ENCODE measurements at places on chromosomes 12 and 14. TPM values are rescaled to one million over a fixed set of nuclear protein-coding genes. Genes with fewer than 3 reads are reported as not detected.

- DNase-seq: no peak
Observed at GRCh38 chr12:60168441-60168840, 572.6 kb downstream of the SLC16A7 start.

DNA sequence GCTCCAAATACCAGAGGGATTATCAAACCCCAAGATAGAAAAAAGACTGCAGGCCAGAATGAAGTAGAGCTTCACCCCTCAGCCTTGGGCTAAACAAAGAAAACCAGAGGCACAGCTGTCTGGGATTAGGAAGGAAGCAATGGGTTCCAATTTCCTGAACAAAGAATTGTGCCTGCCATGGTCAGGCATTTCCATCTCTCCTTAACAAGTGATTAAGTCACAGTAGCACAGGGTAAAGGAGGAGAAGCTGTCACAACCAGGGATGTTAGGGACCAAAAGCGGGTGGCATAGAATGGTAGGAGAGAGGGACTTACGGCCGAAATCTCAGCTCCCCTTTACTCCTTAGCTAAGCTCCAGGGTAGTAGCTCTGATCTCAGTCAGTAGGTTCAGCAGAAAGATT lies 33.9 kb downstream of the SPTLC2 start:
- DNase-seq: no peak

- DNase-seq: no peak
Observed at GRCh38 chr12:105847068-105847467, 291.7 kb downstream of the NUAK1 start.

- no peak for DNase-seq
Observed at GRCh38 chr12:100138803-100139098, 3.9 kb downstream of the BLTP3B start.

GRCh38 chr12:77314378-77315052 lies 249.1 kb upstream of the E2F7 start:
- DNase-seq: no peak

- DNase-seq: no peak
Observed at GRCh38 chr14:66140213-66140918, 345.8 kb upstream of the CCDC196 start.

- DNase-seq: no peak
Observed at GRCh38 chr12:13586361-13586760, 389.8 kb downstream of the EMP1 start.

GRCh38 chr12:111598637-111599452 lies at the start of gene ATXN2:
TSS of gene ATXN2 (minus strand) at chr12:111599315. CDS start at chr12:111599034, 281 bp downstream.
- peak; percentile 61 for DNase-seq

DNA sequence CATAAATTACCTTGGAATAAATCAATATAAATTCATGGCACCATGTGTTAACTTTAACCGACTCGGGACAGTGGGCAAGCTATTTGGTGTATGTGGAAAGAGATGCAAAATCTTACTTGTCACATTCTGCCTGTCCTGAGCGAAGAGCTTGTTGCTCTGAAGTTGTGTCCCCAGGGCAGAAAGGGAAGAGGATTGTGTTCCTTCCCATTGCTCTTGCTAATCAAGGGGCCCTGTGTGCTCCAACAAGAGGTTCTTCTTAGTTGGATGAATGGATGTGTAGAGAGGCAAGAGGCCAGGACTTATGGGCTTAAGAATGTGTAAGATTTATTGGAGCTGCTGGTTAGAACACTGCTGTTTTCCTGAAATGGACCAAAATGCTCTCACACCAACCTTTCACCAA lies 36.5 kb upstream of the FRS2 start:
- no peak for DNase-seq

FICD gene
- total RNA-seq: 1.0 TPM

GPR84 gene
- total RNA-seq: not detected
